Stimulated activated CD8-positive, alpha-beta memory T cell treated with anti-CD3 and anti-CD28 coated beads, Interleukin-7, amount 100 ng/mL, for 4 hours (primary cell): ENCODE measurements at places on chromosomes 1 and 21.
A peak's percentile ranks its signal among the peaks of the same experiment; 100 is the strongest.

- DNase-seq = no peak
These were observed 1.2 kb downstream of the TRIM11 start for GRCh38 chr1:228405200-228405978.

DNA sequence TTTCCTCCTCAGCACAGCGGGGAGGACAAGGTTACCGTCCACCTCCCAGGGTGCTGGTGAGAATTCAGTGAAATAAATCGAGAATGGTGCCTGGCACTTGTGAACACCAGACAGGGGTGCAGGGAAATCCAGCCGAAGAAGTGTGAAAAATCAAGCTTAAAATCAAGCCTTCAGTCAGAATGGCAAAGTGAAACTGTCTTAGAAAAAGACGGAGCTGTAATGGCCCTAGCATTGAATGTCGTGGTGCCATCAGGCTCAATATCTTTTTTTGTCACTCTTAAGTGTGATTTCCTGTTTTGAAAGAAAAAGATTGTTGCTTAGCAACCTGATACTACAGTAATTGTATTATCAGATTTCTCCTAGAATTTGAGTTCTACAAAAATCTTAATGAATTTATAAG lies 22.1 kb downstream of the EDARADD start:
- DNase-seq = no peak

DNA sequence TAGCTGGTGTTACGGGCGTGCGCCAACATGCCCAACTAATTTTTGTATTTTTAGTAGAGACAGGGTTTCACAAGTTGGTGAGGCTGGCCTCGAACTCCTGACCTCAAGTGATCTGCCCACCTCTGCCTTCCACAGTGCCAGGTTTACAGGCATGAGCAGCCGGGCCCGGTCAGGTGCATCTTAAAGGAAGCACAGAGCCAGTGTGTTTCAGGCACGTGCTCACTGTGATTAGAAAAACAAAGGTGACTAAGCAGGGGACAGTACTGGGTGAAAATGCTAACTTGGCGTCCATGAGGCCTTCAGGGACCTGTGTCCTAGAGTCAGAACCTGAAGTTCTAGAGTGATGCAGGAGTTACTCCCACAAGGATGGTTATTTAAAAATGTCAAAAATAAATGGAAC lies 60.0 kb upstream of the GJA8 start:
- no peak for DNase-seq

GRCh38 chr1:65266476-65266875 lies 42.9 kb upstream of the DNAJC6 start:
- DNase-seq = no peak

GRCh38 chr1:204340081-204340889 lies 19.4 kb downstream of the PLEKHA6 start:
- no peak for DNase-seq

DNA sequence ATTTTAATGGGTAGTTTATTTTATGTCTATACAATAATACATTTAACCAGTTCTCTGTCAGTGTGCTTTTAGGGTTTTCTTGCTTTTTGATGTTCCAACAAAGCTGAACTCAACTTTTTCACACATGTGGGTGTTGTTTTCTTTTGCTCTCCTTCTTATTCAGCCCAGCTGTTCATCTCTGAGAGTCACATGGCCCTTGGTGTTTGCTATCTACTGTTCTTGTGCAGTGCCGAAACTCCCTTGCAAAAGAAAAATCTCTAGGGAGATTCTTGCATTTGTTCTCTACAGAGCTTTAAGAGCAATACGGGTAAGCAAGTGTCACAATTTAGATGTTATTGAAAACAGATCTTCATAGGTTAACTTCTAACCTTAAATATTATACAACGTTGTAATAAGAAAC lies 281.1 kb upstream of the CXADR start:
- DNase-seq = no peak

DNA sequence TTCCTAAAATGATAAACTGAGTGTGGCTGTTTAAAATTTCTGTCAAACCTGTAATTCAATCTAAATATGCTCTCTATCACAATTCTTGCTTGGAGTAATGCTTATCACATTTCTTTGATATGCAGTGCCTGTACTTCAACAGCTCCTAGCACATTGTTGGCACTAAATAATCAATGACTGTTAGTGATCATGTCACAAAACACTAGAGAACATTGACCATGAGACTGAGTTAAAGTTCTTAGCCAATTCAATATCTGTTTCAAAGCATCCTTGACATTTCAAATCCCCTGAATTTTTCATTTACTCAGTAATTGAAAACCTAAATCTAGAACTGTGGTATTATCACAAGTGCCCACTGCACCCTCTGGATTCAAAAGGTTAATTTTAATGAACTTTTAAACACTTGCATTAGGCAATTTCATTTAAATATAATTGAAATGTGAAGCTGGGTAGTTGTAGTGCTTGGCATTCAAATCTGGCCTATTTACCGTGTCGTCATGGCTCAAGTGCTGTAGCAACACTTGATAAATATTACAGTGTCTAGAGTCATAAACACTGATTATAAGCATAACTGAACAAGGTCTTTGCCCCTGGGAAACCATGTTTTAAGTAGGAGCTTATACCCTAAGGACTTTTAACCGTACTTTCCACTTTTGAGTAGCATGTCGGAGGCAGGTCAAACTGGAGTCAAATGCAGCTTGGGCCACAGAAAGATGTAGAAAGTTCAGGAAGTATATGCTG lies 143.6 kb downstream of the LRRC7 start:
- DNase-seq = no peak

DNA sequence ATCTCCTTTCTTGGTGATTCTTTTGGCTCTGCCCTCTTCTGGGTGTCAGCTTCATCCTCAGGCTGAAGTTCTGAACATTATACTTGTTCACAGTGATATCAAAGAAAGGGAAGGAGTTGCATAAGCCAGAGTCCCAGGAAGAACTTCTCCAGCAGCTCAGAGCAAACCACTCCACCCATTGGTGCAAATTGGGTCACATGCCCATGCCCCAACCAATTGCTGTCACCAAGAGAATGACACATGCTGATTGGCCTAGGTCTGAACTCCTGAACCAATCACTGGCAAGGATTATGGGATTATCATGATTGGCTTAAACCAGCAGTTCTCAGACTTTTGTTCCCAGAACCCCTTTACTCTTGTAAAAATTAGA lies 256.5 kb upstream of the TMEM51 start:
- no peak for DNase-seq

- no peak for DNase-seq
These were observed 522 bp downstream of the TEX35 start for GRCh38 chr1:178513278-178513983.

- no peak for DNase-seq
These were observed 21.1 kb upstream of the ABCA4 start for GRCh38 chr1:94142022-94142421.

GRCh38 chr1:7526196-7526866 lies 244.8 kb upstream of the VAMP3 start:
- no peak for DNase-seq

DNA sequence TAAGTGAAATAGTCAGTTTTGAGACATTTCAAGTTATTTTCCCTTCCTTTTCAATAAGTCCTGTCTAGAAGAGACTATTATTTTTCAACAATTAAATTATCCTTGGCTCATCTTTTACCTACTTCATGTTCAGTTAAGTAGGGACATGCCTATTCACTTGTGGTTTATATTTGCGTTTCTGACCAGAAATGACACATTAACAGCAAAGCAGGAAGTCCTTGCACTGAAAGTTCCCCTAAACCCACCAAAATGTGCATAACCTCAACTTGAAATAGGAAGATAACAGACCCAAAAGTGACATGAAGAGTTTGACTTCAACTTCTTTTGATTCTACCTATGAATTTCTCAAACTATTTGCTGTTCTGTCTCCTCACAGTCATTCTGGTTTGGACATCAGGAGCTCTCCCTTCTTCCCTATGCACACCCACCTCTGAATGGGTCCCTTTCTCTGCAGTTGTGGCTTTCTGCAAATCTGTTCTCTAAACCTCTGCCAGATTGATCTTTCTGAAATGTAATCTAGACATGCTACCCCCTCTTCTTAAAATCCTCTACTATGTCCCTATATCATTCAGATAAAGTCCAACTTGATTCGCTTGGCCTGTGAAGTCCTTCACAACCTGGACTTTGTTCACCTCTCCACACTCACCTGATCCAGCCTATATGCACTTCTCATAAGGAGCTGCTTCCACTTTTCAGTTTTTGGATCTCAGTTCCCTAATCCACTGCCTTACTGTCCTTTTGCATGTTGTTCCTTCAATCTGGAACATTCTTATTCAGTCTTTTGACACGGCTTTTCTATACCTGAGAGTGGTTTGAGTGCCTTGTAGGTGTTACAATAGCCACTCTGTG lies 661.5 kb upstream of the ADGRL4 start:
- no peak for DNase-seq

GRCh38 chr1:212643877-212644276 lies 35.3 kb downstream of the ATF3 start:
- no peak for DNase-seq

GRCh38 chr1:52096216-52096615 lies 40.1 kb downstream of the BTF3L4 start:
- DNase-seq = no peak

- no peak for DNase-seq
These were observed 28.0 kb downstream of the AGBL4 start for GRCh38 chr1:49995734-49996133.

DNA sequence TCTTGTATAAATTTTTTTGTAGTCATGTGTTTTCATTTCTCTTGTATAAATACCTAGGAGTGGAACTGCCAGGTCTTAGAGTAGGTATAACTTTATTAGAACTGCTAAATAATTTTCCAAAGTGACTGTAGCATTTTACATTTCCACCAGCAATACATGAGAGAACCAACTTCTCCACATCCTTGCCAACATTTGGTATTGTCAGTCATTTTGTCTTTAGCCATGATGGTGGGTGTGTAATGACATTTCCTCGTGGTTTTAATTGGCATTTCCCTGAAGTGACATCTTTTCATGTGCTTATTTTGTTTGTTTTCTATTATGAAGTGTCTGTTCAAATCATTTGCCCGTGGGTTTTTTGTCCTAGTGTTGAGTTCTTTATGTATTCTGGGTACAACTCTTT lies 29.7 kb downstream of the ZBTB8A start:
- no peak for DNase-seq

GRCh38 chr21:34807146-34807880 lies 138.5 kb downstream of the CLIC6 start:
- DNase-seq = peak; percentile 69

GRCh38 chr1:77276941-77277340 lies 4.9 kb upstream of the AK5 start:
- DNase-seq = no peak

GRCh38 chr1:56410405-56410804 lies 169.0 kb downstream of the PLPP3 start:
- no peak for DNase-seq

DNA sequence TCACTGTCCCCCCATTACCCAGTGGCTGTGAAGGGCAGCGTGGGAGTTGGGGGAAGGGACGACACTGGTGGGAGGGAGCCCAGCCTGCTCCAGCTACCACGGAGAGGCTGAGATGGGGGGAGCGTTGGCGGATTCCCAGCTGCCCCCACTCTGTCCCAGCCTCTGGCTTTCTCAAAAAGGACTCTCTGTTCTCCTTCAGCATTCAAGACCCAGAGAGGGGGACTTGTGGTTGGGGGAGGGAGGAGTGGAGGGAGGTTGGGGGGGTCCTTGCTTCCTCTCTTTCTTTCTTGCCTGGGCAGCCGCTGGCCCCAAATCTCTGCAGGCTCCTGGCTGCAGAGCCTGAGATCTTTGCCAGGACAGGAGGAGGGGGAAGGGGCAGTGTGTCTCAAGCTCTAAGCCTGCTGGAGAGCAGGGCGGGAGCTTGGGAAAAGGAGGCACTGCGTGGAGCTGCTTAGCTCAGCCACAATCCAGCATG lies 2.2 kb downstream of the ATP1A2 start:
- no peak for DNase-seq

DNA sequence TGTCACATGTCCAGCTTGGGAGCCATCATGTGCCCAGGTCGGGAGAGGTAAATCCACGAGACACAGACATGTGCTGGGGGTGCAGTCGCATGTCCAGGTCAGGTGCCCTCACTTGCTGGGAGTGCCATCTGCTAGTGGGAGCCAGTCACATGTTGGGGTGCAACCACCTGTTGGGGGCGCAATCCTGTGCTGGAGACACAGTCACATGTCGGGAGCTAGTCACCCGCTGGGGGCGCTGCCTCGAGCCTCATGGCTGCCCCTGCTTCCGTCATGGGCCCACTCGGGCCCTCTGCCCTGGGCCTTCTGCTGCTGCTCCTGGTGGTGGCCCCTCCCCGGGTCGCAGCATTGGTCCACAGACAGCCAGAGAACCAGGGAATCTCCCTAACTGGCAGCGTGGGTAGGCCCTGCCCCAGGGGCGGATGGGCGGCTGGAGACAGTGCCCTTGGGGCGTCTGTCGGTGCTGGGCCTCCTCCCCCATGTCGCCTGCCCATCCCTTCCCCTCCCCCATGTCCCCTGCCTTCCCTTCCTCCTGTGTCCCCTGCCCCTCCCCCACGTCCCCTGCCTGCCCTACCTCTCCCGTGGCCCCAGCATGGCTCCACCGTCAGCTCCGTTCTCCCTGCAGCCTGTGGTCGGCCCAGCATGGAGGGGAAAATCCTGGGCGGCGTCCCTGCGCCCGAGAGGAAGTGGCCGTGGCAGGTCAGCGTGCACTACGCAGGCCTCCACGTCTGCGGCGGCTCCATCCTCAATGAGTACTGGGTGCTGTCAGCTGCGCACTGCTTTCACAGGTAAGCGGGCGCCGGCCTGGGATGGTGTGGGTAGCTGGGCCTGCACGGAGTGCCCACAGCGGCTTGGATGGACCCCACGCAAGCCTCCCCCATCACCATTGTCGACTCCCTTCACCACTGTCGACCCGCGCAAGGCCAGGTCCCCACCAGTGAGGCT lies at the start of gene PRSS38:
TSS of gene PRSS38 (plus strand) at position 208 of the 942 bp plus-strand sequence. CDS start at position 250, 42 bp downstream.
- no peak for DNase-seq

DNA sequence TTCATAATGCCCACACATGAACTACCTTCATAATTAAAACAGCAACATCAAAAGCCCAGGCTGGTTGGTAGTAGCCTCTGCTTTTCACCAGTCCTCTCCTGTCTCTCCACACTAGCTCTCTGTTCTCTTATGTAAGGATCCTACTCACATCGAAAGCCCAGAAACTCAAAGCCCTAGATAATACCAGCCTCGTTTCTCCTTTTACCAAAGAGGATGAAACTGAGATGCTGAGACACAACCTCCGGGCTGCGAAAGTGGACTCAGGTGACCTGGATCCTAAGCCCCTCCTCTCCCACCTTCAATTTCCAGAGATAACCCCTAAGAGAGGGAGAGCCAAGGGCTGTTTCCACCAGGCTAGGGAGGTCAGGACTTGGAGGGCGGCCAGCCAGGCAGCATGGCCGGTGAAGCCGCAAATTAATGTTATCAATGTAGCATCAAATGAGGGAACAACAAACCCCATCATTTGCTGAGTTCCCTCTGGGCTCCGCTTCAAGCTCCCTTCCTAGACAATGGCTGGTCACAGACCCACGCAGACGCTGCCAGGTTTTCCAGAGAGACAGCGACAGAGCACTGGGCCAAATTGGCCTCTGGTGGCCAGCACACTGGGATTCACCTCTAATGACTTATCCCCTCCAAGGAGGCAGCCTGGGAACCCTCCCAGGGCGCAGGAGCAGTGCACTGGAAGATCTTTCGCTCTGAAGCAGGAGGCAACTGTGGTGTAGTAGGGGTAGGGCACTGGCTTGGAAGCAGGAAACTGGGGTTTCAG lies 20.7 kb upstream of the STMN1 start:
- no peak for DNase-seq

GRCh38 chr1:85577419-85578320 lies 2.9 kb upstream of the CCN1 start:
- no peak for DNase-seq

GRCh38 chr1:76079475-76080227 lies 5.1 kb downstream of the ST6GALNAC3 start:
- no peak for DNase-seq
